Activated CD4-positive, alpha-beta T cell treated with anti-CD3 and anti-CD28 coated beads for 48 hours (primary cell): ENCODE measurements at places on chromosomes 13 and 19.

DNA sequence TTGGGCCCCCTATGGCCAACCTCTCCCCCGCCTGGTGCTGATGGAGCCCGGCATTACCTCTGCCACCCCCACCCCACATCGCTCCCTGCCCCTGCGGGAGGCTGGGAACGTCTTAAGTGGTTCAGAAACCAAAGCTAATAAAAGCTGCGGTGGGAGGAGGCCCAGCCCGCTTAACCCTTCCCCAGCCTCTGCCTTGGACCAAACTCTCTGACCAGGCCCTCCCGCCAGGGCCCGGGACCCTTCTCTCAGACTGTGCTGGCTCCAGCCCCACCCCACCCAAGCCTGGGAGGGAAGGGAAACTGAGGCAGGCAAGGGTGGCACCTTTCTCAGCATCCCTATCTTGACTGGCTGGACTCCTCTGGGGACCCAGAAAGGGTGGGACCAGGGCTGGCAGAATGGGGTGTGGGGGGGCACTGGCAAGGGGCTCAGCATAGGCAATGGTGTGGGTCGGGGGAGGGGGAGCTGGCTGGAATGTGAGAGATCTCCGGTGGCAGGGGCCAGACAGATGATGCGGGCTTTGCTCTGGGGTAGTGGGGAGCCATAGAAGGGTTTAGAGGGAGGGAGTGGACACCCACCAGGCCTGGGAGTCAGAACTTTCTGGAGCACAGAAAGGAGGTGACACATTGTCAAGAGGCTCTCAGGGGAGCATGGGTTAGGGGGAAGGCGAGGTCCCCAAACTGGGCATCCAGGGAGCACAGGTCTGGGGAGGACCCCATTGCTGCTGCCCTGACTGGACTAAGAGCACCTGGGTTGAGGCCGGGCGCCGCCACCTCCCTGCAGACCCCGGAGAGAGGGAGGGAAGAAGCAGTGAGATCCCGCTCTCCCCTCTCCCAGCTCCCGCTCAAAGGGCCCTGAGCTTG, 21.9 kb downstream of the SMIM24 start:
- no peak for DNase-seq

- DNase-seq: no peak
Measured at GRCh38 chr13:77415253-77416071, 88.6 kb upstream of the MYCBP2 start.

- DNase-seq: no peak
Measured at GRCh38 chr13:25963674-25964073, 88.1 kb downstream of the SHISA2 start.

GRCh38 chr19:32874605-32875004, 5.0 kb upstream of the SLC7A9 start:
- DNase-seq: no peak

- DNase-seq: peak; percentile 22
Measured at GRCh38 chr13:113777311-113778260, 18.6 kb downstream of the TMEM255B start.

DNA sequence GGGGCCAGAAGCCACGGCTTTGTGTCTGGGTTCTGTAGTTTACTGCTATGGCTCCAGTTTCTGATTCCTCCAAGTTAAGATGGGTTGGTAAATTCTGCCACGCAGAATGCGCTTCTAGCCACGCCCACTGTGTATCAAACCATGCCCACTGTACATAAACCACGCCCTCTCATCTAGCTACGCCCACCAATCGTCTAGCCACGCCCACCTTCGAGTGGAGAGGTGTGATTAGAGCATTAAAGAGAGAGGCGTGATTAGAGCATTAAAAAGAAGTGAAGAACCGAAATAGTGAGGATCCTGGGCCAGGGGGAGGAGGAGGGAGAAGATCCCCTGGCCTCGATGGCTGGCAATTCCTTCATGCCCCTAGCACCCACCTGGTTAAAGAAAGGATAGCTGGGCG, 43.7 kb upstream of the ADGRE5 start:
- peak; percentile 72 for DNase-seq

DNA sequence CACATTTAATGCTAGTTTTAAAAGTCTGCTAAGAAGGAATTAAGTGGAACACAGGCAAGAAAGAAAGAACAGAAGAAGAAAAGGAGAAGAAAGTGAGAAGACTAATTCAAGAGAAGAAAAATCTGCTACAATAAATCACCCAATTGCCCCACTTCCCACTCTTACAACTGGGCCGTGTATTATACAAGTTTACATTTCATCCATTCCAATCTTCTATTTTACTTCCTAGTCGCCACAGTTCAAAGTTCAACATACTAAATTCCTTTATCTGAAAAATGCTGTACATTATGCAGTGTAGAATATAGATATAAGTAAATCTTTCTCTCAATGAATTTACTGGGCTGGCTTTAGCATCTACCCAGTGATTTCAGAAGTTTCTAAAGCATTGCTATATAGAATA, 328.2 kb downstream of the DIAPH3 start:
- DNase-seq: no peak

DNA sequence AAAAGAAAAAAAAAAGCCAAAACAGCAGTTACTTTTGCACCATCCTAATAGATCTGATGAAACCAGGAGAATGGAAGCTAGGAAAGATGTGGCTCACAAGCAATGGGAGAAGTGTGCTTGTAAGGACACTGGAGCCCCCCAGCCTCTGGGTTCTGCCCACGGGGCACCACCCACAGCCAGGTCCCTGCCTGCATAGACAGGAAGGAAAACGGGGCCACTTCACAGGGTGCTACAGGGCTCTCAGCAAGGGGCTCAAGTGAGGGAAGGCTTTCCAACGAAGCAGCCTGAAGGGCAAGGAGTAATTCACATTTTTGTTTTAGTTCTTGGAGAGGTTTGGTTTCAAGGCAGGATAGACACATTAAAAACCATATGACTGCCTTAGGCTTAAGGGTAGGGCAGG, 42.7 kb downstream of the BRD4 start:
- DNase-seq: no peak

DNA sequence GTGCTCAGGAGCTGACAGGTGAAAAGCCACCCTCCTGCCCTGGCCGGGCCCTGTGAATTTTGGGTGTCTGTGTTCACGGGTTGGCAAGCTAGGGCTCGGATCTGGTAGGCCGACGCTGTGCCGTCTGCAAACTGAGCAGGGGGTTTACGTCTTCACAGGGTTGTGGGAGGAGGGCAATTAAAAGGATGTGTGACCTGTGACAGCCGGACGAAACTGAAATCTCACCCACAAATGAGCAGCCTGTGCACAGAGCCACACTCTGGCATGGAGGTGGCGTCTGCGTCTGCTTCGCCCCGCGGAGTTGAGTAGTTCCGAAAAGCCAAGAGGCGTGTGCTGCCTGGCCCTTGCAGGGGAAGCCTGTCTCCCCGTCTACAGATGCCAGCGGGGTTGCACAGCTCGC, 117.3 kb downstream of the KDM4B start:
- DNase-seq: no peak

DNA sequence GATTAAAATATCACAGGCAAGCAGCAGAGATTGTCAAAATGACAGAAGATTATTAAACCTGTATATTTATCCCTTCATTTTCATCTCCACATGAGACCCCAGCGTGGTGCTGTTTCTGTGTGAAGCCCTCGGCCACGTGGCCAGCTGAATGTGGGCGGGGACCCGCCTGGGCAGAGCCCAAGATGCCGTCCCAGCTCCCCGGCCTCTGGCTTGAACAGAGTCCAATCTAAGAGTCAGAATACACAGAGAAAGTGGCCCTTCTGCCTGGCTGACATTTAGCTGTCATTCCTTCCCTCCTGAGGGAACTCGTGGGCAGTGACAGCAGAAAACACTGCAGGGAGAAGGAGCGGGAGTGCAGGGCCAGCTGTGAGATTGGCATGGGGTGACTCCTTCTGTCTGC, 34.9 kb upstream of the UQCRFS1 start:
- DNase-seq: no peak
